Stimulated activated CD8-positive, alpha-beta memory T cell treated with anti-CD3 and anti-CD28 coated beads, Interleukin-4, amount 100 ng/mL, for 24 hours (primary cell): ENCODE measurements at places on chromosomes 3 and 15.

- DNase-seq = peak; percentile 68
Observed at GRCh38 chr15:41115652-41116115, 396 bp downstream of the INO80 start.

GRCh38 chr15:92661956-92662355 lies 6.4 kb upstream of the FAM174B start:
- no peak for DNase-seq

GRCh38 chr15:67670647-67671305 lies 128.3 kb downstream of the MAP2K5 start:
- DNase-seq = no peak

GRCh38 chr15:60945196-60945595 lies 283.9 kb downstream of the RORA start:
- DNase-seq = no peak

GRCh38 chr3:86388820-86389219 lies 602.1 kb downstream of the VGLL3 start:
- DNase-seq = no peak

GRCh38 chr3:23113455-23114171 lies 89.5 kb upstream of the UBE2E2 start:
- DNase-seq = no peak

DNA sequence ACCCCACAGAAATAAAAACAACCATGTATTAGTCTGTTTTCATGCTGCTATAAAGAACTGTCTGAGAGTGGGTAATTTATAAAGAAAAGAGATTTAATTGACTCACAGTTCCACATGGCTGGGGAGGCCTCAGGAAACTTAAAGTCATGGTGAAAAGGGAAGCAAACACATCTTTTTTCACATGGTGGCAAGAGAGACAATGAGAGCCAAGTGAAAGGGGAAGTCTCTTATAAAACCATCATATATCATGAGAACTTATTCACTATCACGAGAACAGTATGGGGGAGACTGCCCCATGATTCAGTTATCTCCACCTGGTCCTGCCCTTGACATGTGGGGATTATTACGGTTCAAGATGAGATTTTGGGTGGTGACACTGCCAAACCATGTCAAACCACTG lies 141.5 kb downstream of the ZMAT3 start:
- DNase-seq = no peak

DNA sequence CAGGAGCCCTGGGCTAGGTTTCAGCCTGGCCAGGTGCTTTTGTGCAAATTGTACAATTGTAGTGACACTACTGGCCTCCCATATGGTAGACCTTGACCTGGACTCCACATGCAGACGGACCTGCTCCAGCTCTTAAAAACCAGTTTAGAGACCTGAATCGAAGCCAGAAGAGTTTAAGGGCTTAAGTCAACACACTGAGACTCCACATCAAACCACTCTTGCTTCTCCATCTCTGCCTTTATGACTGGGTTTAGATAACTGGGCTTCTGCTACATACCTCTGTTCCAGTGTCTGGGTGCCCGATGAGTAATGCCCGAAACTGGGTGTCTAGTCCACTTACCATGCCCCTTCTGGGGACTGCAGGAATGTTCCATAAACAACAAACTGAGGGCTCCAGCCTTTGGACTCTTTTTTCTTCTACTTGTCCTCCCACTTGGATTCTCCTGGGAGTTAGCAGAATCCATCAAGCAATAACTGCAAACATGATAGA lies 32.8 kb downstream of the TMEM212 start:
- no peak for DNase-seq

GRCh38 chr3:102614585-102614984 lies 179.8 kb downstream of the ZPLD1 start:
- DNase-seq = no peak

GRCh38 chr15:60096157-60096556 lies 92.0 kb downstream of the FOXB1 start:
- no peak for DNase-seq

DNA sequence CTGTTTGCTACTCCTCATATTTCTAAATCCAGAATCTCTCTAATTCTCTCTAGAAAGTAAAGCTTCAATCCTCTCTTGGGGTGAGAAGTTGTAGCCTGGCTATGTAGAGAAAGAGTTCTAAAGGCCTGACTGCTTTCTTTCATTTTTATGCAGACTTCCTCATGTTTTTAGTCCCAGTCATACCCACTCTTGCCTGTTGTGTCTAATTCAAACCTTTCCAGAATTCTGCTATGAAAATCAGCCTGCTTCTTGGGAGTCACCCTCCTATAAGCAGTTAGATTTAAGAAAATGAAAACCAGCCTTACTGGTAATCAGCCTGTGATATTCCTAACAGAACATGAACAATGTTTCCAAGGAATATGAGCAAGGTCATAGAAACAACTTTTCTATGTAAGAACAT lies 14.8 kb upstream of the ZNF639 start:
- no peak for DNase-seq

GRCh38 chr15:88802250-88802990 lies 816 bp upstream of the ACAN start:
- no peak for DNase-seq

- no peak for DNase-seq
Observed at GRCh38 chr3:190877925-190878324, 15.4 kb upstream of the GMNC start.

- DNase-seq = no peak
Observed at GRCh38 chr3:150296123-150296735, 111.9 kb upstream of the TSC22D2 start.

DNA sequence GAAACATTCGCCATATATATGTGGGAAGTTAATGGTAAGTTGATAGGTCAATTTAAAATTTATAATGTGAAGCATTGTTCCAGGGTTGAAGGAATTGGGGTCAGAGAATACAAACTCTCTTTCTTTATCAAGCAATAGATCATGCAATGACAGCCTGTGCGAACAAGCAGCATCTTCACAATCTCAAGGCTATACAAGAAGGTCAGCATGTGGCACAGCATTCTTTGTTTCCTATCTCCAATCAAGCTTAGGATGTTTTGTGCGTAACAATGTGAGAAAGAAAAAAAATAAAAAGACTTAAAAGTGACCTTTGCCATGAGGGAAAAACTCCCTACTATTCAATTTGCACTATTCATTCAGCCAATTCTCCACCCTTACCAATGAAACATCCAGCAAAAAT lies 288.1 kb upstream of the NECTIN3 start:
- DNase-seq = no peak

- DNase-seq = no peak
Observed at GRCh38 chr3:105533960-105534359, 167.3 kb downstream of the ALCAM start.

- DNase-seq = no peak
Observed at GRCh38 chr3:101544161-101544850, 17.4 kb upstream of the TRMT10C start.

DNA sequence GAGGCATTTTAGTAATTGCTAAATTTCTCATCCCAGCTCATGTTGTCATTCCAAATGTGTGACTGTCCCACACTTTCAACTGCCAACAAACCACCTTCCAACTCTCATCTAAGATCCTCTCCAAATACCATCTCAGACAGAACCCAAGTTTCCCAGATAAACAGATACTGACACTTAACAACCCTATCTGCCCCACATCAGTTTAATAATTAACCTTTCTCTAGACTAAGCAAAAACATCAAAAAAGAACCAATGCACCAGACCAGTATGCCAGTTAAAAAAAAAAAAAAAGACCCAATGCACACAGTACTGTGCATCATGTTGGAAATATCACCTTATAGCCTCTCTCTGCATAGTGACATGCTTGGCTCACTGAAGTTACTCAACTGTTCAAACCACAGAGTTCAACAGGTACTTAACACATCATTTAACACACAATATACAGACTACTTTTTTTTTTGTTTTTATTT lies 5.5 kb downstream of the SFMBT1 start:
- DNase-seq = no peak

- no peak for DNase-seq
Observed at GRCh38 chr3:56157693-56158362, 310.4 kb downstream of the ERC2 start.

GRCh38 chr3:179073816-179074215 lies 2.2 kb upstream of the ZMAT3 start:
- no peak for DNase-seq

DNA sequence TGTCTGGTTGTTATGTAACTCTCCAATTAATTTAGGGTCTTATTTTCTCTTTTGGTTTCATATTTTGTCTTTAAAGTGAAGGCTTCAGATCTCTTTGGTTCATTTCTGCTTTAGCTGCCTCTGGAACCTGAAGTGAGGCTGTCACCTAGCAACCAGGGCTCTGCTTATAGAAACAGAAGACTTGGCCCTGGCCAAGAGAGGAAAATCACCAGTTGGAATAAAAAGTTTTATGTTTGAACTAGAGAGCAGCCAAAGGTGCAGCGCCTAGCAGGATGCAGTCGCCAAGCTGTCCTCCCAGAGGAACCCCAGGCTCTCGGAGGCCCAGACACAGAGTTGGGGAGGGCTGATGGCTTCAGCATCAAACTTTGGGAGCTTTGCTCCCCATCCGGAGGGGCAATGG lies 41.1 kb downstream of the LYZL4 start:
- no peak for DNase-seq

GRCh38 chr3:72680766-72681165 lies 167.5 kb downstream of the SHQ1 start:
- no peak for DNase-seq

DNA sequence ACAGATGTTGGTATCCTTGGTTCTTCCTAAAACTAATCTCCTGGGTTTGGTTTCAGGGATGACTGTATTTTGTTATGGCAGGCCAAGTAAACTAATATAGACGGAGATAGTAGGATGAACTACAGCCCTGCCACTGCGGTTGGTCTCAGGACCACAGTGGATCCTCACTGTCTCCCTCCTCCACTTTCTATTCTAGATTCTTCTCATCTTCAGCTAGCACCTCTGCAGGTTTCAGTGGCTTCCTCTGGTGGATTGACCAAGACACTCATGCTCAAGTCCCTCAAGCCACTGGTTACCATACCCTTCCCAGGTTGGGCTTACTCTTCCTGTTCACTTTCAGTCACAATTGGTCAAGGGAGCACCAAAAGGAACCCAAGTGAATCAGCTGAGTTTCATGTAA lies 71.1 kb upstream of the CLDN18 start:
- no peak for DNase-seq

- DNase-seq = no peak
Observed at GRCh38 chr3:179189759-179190158, 41.6 kb downstream of the PIK3CA start.

DNA sequence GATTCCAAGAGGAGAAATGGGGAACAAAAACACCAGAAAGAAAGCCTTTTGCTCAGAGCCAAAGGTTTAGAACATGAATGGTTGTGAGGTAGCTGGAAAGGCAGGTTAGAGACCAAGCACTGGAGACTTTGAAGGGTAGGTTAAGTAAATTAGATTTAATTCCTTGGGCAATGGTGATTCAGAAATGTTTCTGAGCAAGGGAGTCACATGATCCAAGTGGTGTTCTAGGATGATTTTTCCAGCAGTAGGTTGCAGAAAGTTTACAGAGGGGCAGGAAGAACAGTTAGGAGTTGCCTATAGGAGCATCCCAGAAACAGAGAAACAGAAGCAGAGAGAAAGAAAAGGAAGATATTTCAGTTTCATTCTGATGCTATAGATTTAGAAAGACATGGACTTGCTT lies 139.8 kb downstream of the WDR76 start:
- no peak for DNase-seq

- DNase-seq = no peak
Observed at GRCh38 chr15:100760357-100760903, 119.2 kb upstream of the ALDH1A3 start.

DNA sequence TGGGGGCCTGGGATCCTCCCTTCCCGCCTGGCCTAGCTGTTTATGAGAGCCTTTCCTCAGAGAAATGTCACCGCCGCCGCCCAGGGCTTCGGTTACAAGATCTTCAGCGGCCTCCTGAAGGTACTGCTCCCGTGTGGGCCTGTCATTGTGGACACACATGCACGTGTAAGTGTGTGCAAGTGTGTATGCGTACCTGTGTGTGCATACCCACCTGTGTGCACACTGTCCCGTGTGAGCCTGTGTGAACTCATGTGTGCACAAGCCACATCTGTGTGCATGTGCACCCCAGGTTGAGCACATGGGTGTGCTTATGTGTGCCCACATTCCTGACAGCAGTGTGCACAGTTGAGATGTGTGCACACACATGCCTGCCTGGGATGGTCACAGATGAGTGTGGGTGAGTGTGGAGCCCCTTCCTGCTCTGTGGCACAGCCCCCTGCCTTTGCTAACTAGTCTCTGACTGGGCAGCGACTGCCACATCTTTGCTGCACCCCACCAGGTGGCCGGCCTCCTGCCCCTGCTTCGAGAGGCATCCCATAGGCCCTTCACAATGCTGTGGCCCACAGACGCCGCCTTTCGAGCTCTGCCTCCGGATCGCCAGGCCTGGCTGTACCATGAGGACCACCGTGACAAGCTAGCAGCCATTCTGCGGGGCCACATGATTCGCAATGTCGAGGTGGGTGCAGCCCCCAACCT lies 14.1 kb downstream of the NT5DC2 start:
- DNase-seq = no peak

- no peak for DNase-seq
Observed at GRCh38 chr3:1848935-1849334, 249.7 kb upstream of the CNTN4 start.

DNA sequence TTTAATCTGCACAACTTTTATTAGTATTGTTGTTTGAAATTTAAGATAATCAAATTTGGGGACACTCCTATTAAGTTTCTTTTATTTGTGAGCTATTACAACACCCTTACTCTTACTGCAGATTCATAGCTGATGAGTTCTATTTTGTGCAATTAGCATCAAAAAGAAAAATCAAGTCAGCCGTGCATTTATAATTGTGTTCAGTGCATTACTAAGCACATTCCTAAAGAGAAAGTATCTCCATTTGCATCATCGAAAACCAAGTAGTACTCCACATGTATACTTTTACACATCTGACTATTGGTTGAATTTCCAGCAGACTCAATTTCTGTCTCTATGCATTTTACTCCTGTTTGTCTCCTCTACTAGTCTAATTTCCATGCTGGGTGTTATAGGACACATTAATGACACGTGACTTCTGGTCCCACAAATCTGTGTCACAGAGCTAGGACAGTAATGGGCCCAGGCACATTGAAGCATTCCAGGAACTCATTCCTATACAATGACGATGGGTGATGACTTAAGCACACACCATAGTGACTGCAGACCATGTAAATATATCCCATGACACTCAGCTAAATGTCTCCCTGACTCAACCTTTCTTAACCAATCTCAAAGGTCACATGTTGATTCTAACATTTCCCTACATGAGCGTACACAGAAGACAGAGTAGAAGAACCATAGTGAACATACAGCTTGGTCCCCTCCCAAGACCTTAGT lies 477.5 kb downstream of the LPP start:
- no peak for DNase-seq

DNA sequence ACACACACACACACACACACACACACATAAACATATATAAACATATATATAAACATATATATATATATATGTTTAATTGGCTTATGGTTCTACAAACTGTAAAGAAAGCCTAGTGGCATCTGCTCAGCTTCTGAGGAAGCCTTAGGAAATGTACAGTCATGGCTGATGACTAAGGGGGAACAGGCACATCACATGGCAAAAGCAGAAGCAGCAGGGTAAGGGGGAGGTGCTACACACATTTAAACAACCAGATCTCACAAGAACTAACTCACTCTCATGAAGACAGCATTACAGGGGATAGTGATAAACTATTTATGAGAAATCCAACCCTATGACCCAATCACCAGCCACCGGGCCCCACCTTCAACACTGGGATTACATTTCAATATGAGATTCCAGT lies 922.9 kb downstream of the SI start:
- DNase-seq = no peak
